H1 (cell line): ENCODE measurements at places on chromosomes 4 and X. TPM values are rescaled to one million over a fixed set of nuclear protein-coding genes. Genes with fewer than 3 reads are reported as not detected.

DNA sequence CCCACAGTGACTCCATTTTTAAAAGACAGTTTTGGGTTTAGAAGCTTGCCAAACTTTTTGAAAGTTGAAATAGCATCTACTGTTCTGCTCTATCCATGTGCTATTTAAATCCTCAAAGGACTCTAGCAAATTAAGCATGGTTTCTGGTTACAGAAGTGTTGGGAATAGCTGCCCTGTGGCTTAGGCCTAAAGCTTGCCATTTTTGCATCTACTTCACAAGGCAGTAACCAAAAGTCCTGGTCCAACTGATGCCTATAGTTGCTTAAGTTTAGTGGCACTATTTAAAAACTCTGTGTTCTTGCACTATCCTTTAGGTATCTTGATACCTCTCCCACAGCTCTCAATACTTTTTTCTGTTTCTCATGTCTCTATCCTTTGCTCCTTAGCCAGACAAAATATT is 251.0 kb upstream of the GPC4 start:
- DNase-seq = no peak

- DNase-seq = no peak
Measured at GRCh38 chrX:115268421-115268820, 21.1 kb upstream of the LUZP4 start.

DNA sequence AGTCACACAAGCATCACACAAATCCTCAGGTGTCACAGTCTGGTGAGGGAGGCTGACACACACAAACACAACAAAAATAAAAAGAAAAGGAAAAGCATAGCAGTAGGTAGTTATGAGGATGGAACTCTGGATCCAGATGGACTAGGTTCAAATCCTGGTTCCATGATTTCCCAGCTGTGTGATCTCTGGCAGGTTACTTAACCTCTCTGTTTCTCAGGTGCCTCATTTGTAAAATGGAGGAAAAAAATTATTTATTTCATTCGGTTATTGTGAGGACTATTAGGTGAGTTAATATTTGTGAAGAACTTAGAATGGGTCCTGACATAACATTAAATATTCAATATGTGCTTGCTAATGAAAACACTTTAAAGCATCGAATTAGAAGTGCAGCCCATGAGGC is 19.8 kb downstream of the GAGE1 start:
- DNase-seq = no peak

DNA sequence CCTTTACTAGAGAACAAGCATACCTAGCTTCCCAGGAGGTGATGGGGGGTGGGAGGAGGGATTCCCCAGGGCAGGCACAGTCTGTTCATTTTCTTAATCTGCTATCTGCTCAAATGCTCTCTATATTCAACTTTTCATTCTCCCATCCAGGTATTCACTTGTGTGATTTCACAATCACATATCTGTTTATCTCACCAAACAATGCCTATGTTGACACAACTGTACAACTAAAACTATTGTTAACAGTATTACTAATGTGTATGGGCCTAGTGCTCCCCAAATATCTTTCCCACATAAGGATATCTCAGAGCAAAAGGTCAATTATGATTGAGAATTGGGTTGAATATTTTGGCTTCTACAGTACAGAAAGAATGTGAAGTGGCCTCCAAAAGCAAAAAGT is 210.8 kb downstream of the IQCM start:
- no peak for DNase-seq

DNA sequence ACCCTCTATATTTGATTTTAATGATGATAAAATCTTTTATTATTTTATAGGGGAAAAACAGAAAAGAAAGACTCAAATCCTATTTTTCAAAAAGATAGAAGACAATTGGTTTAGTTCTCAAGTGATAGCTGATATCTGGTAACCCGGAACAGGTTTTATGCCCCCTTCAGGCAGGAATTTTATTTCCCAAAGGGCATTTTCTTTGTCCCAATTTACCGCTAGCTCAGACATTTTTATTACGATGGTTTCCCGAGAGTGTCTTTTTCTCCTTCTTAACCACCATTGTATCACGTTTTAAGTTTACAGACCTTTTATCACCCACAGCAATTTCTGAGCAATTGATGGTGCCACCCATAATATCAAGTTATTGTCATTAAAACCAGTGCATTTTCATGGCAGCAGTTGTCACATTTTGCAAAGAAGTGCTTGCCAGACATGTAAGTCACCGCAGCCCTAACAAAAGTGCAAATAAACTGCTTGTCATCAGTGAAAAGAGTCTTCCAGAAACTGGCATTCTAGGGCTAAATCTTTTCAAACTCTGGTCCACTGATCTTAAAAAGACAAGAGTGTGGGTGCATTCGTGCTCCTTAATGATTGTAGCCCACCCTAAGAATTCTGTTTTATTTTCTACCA is 204.8 kb upstream of the VCX start:
- no peak for DNase-seq

Gene MGARP
- polyA plus RNA-seq = 3.9 and 4.5 TPM in 2 replicates

DNA sequence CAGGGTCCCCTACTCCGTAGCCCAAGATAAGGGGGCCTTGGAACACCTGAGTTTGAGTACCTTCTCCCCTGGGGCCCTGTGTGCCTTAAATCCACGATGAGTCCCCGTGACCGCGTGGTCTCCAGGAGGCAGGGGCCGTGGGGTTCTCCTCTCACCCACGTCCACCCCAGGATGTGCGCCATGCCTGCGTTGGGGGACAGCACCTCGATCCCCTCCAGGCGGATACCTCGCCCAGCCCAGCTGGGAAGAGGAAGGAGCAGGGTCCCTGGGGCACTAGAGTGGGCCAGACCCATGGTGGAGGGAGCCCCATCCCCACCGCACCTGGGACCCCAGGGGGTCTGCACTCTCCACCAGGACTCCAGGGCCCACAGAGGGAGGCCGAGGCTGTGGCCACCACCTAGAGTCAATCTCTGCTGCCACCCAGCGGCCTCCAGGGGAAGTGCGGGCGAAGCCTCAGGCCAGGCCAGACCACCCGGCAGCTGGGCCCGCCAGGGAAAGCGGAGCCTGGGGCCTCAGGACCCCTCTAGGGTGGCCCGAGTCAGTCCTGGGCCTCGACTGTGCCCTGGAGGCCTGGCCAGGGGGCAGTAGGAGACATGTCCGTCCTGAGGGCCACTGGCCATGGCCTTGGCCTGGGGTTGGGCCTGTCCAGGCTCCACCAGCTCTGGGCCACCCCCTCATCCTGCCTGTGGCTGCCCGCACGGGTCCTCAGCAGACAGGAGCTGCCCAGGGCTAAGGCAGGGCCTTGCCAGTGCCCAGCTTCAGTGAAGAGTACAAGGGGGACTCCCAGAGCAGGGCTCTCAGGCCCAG is 55.0 kb downstream of the FAM53A start:
- no peak for DNase-seq

DNA sequence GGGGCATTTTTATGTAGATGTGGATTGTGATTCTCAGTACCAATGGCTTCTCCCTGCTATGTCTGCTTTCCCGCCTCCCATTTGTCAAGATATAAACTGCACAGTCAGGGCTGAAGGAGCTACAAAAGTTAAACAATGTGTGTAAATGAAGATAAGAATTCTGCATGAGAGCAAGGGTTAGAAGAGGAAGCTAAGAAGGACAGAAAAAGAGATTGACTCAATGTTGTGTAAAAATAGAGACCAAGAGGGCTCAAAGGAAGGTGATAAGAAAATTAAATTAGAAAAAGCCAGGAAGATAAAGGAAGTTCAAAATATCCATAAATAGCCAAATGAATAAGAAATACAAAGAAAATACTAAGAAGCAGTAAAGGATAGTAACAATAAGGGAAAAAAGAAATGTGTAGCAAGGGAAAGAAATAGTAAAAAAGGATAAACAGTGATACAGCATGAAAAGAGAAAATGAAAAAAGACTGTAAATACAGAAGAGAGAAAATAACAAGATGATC is 82.5 kb downstream of the AMELX start:
- no peak for DNase-seq

DNA sequence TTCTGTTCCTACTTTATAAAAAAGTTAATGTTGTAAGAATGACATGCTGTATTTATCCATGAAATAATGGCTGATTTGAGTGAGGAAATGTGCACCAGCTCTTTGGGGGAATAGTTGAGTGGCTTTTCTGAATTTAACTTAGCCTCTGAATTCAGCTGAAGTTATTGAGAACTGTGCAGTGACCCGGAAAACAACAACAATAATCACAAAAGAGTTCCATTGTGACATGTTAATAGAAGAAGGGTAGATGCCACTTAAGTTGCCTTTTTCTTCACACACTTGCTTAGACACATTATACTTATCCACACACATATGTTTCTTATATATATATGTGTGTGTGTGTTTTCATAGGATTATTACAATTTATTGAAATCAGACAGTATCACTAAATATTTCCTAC is 301.2 kb downstream of the BMPR1B start:
- no peak for DNase-seq

DNA sequence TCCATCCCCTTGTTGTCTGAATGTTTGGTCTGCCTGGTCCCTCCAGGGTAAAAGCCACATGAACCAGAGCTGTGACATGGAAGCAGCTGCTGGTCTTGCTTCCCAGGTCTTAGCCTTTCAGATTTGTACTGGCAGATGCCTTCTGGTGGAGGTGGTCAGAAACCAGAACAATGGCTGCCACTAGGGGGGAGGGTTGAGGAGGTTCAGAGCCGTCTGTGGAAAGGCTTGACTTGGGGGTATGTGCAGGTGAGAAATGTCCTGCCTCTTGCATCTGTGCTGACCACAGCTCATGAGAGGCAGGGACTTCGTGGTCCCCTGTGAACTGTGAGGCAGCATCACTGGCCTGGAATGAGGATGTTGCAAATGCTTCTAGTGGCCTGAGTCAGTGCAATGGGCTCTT is 144.2 kb upstream of the WDR1 start:
- DNase-seq = no peak

GRCh38 chrX:56766554-56767347 is 37.7 kb downstream of the NBDY start:
- DNase-seq = no peak

GRCh38 chr4:77501240-77501639 is 104.4 kb upstream of the CXCL13 start:
- DNase-seq = no peak

DNA sequence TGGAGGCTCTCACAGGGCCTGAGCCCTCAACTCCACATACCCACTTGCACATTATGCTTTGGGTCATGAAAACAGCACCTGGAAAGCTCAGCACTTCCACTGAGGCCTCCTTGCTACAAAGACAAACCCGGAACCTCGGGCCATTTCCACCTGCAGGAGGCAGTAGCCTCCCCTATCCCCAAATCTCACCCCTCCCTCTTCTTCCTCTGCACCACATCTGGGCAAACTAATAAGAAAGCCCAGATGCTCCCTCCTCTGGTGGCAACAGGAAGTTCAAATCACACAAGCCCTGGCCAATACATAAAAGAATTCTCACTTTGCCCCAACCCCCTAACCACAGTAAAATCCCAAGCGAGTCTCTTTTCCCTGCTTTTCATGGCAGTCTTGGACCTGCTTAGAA is 136.4 kb downstream of the MAPK10 start:
- DNase-seq = peak; percentile 79

Gene MAGIX
- polyA plus RNA-seq = 1.1 and 1.9 TPM in 2 replicates

DNA sequence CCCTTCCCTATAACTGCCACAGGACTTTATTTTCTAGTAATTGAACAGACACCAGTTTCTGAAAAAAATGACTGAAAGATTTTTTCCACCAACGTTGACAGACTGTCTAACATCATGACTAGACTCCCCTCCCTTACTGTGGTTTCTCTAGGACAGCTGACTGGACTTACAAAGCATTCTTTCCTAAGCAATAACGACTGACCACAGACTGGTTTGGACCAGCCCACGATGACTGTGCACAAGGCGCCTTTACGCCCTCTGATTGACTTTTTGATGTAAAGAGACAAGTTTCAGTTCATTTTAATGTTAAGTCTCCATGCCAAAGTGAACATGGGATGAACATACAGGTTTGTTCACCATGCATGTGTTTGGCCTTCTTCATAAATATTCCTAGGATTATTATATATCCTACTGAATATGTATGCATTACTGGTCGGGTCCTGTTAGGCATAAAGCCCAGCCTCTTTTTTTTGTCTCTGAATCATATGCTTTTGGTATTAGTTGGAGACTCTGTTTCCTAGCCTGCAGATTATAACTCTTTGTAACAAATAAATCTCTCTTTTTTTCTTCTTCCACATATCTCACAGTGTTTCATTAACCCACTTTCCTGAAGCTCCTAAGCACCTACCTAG is 50.5 kb upstream of the UGT2B4 start:
- no peak for DNase-seq

DNA sequence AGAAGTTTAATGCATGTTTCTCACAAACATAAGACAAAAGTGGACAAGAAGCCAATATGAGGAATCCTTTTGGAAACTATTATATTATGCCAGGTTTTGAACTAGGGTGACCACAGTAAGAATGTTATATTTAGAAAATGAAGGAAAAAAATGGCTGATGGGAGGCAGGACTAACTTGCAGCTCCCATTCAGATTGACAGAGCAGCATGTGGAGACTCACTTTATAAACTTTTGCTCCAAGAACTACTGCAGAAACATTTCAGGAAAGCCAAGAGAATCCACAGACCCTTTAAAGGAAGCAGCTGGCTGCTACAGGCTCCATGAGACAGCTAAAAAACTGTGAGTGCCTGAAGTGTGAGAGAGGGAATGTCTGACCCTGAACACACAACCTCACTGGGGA is 738.6 kb upstream of the GRIA3 start:
- no peak for DNase-seq

- DNase-seq = no peak
Measured at GRCh38 chr4:90187148-90187884, 60.1 kb downstream of the CCSER1 start.

DNA sequence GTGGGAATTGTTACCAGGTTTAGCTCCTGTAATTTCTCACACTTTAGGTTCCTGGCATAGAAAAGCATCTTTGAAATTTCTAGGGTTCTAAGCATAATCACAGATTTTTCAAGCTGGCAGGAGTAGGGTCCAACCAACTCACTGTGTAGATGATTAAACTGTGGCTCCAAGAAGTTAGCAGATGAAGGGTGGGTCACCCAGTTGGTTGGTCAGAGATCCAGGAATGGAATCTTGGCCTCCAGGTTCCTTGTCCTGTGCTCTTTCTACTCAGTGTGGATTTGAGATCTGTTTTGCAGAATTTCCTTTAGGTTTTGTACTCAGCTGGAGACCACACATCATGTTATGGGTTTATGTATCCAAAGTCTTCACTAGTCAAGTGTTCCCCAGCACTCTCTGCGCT is 90.3 kb upstream of the MAML3 start:
- no peak for DNase-seq

- peak; percentile 19 for DNase-seq
Measured at GRCh38 chrX:13487731-13488505, 81.5 kb upstream of the EGFL6 start.

DNA sequence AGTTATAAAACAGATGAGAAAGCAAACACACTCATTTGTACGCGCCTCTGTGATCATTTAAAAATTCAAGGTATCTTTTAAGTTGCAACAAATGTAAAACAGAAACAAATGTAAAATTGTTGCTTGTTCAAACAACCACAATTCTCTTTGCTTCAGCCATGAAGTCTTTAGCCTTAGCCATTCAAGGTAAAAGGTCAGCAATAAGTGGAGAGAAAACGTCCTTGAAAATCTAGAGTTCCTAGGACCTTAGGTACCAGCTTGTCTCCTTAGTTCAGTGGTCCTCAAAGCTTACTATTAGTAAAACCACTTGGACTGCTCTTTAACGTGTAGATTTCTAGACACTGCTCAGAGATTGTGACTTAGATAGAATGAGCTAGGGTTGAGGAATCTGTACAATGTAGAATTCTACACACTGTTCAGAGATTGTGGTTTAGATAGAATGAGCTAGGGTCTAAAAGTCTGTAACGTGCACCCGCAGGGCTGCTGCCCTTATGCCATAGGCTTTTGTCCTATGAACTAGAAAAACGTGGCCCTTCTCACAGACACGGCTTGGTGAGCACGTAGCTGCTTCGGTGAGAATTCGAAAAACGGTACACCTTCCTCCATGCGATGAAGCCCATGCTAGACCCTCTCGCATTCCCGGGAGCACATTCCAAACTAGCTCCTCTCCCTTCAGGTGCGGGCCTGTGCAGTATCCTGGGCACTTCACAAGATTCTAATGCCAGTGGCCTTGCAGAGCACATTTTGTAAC is 1.7 kb downstream of the PLAC8 start:
- no peak for DNase-seq
